NCI-H187 treated with DMSO at 0.1 percent for 48 hours (cell line): ENCODE measurements at places on chromosomes 1 and 21.

GRCh38 chr21:32132881-32133280 lies 146.0 kb downstream of the MIS18A start:
- DNase-seq, result no peak

DNA sequence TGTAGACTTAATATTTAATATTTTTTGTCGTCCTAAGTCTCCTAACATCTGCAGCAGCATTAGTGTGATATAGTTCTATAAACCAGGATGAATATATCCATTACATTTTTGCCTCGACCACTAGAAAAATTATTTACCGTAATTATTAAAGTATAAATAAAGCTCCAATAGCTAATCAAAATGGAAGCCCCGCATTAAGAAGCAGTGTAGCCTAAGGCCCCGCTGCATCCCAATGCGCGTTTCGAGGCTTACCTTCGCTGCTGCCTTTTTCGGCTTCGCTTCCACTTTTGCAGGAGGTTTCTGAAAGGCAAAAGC lies 891 bp downstream of the HMGN1 start:
- DNase-seq, result no peak

- DNase-seq, result no peak
Observed at GRCh38 chr1:247291161-247291560, 35.3 kb downstream of the VN1R5 start.

GRCh38 chr1:9182784-9183257 lies 51.8 kb upstream of the H6PD start:
- DNase-seq, result no peak

DNA sequence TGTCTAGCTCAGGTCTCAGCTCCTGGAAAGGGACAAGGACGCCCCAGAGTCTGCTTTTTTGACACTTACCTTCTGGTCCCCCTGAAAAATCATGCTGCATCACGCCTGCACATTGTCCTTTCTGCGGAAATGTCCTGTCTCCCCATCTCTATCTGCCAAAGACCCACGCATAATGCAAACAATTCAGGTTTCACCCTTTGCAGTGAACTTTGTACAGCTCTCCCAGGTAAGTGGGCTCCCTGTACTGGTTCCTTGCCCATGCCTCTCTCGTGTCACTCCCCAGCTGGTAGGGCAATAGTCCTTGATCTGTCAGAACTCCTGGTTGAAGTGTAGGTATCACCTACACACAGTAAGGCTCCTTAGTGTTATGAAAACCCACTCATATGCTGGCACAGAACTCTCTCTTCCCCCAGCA lies 102.9 kb upstream of the IRF2BP2 start:
- DNase-seq, result no peak

- DNase-seq, result no peak
Observed at GRCh38 chr1:224127925-224128819, 14.3 kb downstream of the FBXO28 start.

GRCh38 chr1:241203817-241204216 lies 153.2 kb downstream of the RGS7 start:
- no peak for DNase-seq

DNA sequence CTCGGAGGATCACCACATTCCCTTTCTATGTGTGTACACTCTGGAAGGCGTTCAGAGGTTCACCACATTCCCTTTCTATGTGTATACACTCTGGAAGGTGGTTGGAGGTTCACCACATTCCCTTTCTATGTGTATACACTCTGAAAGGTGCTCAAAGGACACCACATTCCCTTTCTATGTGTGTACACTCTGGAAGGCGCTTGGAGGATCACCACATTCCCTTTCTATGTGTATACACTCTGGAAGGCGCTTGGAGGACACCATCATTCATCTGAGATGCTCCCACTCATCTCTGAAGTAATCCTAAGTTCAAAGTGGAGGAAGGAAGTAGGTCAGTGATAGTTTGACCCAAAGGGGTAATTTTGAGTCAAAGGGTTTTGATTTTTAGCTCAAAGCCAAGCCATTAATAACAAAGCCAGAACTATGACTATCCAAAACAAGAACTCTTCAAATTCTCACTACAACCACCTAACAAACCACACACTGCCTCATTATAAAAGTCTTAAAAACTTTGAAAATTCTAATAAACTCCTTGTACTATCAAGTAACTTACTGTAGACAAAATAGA lies 32.9 kb downstream of the NRIP1 start:
- no peak for DNase-seq

- DNase-seq, result no peak
Observed at GRCh38 chr1:21278860-21279845, 11.1 kb downstream of the ECE1 start.

GRCh38 chr1:232682248-232682647 lies 52.3 kb upstream of the SIPA1L2 start:
- no peak for DNase-seq

GRCh38 chr21:23014021-23014420 lies 2015.8 kb downstream of the NCAM2 start:
- DNase-seq, result no peak

- DNase-seq, result no peak
Observed at GRCh38 chr1:64242895-64243756, 39.7 kb downstream of the UBE2U start.

DNA sequence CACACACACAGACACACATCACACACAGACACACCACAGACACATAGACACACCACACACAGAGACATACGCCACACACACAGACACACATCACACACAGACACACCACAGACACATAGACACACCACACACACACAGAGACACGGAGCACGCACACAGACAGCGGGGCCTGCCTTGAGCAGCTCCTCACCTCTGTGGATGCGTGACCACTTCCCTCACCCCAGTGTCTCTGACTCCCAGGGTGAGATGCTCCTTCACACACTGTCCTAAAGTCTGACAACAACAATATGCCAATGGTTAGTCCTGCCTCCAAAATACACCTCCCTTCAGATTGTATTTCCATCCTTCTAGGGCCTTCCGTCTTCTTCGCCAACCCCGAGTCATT lies 48.2 kb downstream of the IER5 start:
- DNase-seq, result no peak

DNA sequence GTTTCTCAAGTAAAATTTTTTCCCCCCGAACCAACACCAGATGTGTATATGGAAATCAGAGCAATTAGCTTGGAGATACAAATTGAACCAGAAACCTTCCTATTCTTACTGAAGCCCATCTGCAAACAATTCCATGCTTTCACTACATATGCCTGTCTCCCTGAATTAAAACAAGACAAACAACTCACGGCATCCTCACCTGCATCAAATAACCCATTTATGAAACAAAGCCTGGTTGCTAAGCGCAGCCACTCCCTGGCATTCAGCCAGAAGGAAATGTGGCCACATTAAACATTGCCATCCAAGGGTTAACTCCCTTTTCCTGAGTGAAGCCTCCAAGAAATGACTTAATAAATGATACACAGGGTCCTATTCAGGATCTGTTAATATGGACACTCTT lies 55.3 kb downstream of the APP start:
- peak; percentile 62 for DNase-seq

DNA sequence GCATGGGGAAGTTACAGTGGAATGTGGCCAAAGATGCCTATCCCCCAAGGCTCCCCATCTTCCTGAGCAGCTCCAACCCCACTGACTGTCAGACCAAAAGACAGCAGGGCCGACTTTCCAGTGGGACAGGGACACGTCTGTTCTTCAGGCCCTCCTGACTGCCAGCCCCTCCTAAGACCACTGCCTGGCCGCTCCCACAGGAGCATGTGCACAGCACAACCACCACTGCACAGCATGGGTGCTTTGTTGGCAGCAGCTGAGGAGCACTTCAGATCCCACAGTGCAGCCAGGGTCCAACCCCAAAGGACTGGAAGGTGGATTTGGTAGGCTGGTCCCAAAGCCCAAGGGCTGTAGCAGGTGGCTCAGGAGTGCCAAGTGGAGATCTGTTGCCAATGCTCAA lies 648.3 kb upstream of the BRINP3 start:
- DNase-seq, result no peak

- no peak for DNase-seq
Observed at GRCh38 chr1:227305894-227306626, 12.2 kb downstream of the CDC42BPA start.

DNA sequence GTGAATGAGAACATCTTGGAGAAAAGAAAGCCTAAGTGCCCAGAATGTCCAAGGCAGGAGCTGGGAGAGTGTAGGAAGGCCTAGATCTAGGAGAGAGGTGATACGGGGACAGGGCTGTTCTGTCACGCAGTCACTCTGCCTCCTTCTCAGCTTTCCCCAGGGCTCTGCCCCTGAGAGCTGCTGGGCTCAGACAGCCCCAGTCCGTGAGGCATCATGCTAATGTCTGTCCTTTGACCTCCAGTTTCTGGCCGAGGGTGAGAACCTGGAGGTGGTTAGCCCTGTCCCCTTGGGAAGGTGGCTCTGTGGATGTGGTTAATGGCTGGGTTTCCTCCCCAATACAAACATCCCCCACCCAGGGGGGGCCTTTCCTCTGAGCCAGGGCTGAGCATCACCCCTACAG lies 63.2 kb downstream of the FAM163A start:
- DNase-seq, result no peak

- DNase-seq, result no peak
Observed at GRCh38 chr1:1302951-1303509, 4.7 kb downstream of the ACAP3 start.

DNA sequence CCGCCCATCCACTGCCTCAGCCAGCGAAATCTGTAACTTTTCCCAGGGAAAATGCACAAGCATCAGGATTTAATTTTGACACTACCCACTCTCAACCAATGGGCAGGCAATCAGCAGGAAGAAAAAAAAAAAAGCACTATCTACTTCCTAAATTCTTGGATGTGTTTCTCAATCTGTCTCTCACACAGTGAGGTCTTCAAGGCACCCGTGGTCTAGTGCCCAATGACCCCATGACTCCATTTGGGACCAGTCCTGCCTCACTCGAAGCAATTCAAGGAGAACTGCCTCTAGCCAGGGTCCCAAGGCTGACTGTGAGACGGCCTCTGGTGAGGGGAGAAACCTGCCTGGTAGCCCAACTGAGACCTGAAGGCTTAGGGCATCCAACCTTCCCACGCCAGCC lies 35.9 kb downstream of the CSF1 start:
- no peak for DNase-seq

DNA sequence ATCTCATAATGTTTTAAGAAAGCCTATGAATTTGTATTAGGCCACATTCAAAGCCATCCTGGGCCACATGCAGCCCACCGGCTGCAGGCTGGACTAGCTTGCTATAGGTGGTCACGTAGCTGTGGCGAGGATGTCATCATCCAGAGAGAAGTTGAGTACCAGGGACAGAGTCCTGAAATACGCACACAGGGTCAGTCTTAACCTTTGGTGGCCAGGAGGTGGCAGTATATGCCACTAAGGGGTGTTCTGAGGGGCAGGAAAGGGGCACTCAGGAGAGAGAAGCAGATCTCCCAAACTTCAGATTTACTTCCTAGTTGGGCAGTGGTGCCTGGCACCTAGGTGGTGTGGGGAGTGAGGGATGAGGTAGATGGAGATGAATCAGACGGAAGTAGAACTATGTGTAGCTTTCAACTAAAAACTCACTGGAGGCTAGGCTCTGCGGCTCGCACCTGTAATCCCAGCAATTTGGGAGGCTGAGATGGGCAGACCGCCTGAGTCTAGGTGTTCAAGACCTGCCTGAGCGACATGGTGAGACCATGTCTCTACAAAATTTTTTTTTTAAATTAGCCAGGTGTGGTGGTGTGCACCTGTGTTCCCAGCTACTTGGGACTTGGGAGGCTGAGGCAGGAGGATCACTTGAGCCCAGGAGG lies 16.3 kb upstream of the CDK18 start:
- DNase-seq, result peak; percentile 62

- DNase-seq, result no peak
Observed at GRCh38 chr1:7672864-7673263, 98.2 kb upstream of the VAMP3 start.

GRCh38 chr21:36756527-36756926 lies 57.6 kb downstream of the SIM2 start:
- no peak for DNase-seq

DNA sequence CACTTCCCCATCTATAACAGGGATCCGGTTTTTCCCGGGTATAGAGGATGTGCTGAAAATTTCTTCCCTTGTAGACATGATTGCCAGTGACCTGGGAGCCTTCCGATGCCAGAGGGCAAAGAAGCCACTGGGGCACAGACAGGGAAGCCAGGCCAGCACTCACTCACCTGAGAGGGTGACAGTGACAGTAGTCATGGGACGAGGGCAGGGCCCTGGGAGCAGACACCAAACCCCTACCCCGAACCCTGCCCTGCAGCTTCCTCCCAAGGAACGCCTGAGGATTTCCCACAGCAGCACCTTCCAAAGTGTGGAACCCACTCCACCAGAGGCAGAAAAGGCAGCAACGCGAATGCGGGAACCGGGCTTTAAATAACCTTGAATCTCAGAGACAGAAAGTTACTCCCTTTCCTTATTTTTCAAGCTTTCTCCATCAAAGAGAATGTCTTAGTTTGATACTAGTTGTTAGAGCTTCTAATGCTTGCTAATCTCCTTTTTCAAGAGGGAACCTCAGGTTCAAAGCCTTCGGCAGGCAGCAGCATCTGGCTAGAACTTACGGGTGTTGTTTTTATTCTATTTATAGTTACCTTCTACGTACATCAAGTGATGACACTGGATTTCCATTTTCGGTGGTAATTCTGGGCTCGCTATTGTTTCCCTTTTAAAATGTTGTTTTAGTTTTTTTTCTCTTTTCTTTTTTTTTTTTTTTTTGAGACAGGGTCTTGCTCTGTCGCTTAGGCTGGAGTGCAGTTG lies 2.8 kb downstream of the DDOST start:
- no peak for DNase-seq

DNA sequence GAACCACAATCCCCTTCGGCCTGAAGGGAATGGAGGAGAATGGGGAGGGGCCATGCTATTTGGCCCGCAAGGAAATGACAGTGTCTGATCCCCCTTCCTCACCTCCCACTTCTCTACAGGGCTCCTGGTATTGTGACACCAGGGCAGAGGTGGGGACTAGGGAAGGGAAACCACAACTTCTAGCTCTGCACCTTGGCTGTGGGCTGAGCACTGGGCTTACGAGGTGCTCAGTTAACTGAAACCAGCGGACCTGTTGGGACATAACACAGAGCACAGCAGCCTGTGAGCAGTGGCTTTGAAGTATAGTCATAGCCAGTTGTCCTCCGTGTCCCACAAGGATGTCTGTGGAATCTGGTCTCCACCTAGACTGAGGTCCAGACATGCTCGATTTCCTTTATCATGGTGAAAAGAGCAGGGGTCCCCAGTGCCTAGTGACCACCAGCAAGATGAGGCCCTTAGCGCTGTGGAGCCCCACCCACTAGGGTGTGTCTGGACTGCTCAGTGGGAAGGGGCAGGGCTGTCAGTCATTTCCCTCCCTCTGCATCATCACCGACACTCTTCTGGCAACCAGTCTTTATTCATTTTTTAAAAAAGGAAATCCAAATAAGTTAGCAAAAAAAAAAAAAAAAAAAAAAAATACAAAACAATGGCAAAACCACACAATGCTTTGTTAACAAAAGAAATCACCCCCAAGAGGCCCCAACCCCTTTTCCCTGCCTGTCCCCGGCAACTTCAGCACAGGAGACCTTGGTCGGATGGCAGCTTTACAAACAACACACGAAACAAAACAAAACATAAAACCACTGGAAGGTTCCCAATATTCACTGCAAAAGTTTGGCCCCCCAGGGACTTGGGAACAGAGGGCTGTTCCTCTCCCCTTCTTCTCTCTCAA lies 3.0 kb downstream of the MYOG start:
- DNase-seq, result no peak
